ENCODE measurements at places on chromosomes 6 and 20.

GRCh38 chr20:21006611-21007010 lies 99.5 kb downstream of the LINC00237 start:
- no peak for DNase-seq

GRCh38 chr6:109515781-109516409 lies 32.9 kb upstream of the ZBTB24 start:
- no peak for DNase-seq

DNA sequence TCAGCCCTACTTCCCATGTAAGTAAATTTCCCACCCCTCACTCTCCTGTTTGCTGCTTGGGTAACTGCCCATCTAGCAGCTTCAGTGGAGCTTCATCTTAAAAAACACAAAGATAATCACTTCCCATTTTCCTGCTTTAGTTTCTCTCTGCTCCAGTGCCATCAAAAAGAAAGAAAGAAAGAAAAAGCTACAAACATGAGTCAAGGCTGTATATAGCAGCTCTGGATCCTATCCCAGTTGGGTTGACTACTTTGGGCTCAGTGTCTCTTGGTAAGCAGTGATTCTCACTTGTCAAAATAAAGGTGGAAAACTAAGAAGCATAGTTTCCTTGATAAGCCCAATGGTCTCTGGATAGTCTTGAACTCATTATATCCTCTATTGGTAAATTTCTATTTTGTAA lies 48.7 kb upstream of the SRPK1 start:
- DNase-seq = no peak

DNA sequence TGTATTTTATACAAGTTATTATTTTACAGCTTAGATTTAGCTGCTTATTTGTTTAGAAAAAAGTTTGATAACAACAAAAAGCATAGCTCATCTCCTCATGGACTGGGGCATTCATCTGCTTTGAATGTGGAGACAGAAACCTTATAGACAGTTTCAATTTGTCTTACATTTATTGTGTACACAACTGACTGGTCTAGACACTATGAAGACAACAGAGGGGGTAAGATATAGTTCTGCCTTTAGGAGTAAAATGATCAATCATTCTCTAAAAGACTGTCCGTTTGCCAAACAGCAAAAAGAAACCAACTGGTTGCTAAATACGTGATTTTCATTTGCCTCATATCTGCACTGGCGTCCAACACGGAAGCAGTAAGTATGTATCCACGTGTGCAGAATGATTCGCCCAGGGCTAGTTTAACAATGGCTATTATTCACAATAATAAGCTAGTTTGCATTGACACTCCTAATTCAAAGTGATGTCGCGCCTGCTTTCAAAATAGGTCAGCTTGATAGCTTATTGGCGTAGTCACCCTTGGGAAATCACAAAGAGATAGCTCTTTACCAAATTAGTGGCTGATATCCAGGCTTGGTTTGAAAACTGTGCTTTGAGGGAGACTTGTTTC lies 153.6 kb downstream of the BMP2 start:
- no peak for DNase-seq

DNA sequence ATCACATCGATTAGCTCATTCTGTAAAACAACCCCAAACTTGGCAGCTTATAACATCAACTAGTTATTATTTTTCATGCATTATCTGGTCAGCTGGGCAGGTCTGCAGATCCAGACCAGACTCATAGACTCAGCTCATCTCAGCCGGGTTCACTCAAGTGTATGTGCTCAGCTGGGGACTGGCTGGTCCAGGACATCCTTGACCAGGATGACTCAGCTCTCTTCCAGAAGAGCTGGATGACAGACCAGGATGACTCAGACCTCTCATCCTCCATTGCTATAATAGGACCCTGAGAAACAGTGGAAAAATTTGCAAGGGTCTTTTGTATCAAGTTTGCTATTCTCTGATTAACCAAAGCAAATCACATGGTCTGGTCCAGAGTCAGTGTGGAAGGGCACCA lies 312.5 kb upstream of the PLCB4 start:
- peak; percentile 33 for DNase-seq

GRCh38 chr6:95286874-95287273 lies 290.5 kb upstream of the MANEA start:
- no peak for DNase-seq

GRCh38 chr6:104623052-104623690 lies 236.5 kb downstream of the HACE1 start:
- DNase-seq = no peak

GRCh38 chr6:73367761-73368355 lies 1.8 kb downstream of the OOEP start:
- no peak for DNase-seq

DNA sequence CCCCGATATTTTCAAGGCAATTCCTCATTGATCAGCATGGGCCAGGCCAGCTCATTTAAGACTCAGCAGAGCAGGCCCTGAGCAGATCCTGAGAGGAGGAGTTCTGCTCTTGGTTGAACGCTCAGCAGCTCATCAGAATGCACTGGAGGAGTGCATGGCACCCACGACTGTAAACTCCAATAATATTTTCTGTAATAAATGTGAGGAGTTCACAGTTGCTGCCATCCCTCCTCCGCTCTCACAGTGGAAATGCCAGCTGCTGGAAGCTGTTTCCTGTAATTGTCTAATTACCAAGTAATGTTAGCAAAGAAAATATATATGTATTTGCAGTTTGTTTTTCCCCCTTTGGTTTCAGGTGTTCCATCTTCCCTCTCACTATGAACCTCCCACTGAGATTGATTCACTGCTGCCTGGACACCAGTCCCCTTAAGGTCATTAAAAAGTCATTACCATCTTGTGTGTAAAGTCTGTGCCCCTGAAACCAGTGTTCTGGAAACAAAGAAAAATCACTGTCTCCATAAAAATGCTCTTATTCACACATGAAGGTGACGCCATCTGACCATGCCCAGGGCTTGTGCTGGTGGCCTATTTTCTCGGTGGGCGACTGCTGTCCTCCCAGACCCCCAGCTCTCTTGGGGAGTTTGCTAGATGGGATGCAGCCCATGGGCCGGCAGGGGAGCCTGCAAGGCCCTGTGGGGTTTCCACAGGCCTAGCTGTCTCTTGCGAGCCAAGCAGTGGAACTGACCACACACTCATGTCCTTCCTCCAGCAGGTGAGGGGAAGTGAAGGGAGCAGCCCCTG lies 374.2 kb downstream of the ZFAND3 start:
- no peak for DNase-seq

DNA sequence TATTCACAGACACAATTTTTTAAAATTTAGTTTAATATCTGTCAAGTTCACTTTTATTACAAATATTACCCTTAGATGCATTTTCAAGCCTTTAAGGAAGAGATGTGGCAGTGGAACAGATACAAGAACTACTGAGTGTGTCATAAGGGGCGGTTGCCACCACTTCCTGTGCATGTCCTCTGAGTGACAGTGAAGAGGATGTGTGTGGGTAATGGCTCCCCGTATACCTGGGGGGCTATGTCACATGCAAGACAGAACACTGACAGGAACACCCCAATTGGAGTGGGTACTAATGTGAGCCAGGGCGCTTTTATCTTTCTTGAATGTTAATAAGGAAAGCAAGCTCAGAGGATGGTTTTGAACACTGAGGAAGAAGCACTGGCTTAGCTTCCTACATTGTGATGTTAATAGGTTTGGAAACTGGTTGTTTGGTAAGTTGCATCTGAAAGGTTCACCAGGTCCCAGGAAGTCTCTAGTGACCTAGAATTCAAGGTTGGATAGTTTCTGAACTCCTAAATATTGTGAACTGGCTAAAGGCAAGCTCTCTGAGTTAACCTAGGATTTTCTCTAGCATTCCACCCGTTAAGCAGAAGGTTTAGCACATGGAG lies 83.4 kb upstream of the ASF1A start:
- no peak for DNase-seq
